ENCODE measurements at places on chromosomes 12 and 14. TPM values are rescaled to one million over a fixed set of nuclear protein-coding genes. Genes with fewer than 3 reads are reported as not detected.

SLC4A8 gene
- 25.3 TPM for total RNA-seq

ANKRD33 gene
- total RNA-seq, result not detected

GUCY2C gene
- total RNA-seq, result under 0.01 TPM

FGD6 gene
- 12.6 TPM for total RNA-seq

NRL gene
- 1.2 TPM for total RNA-seq

GALC gene
- 37.1 TPM for total RNA-seq

ASCL1 gene
- total RNA-seq, result 8.2 TPM

HCAR2 gene
- under 0.01 TPM for total RNA-seq

CLBA1 gene
- total RNA-seq, result 13.0 TPM

RTN1 gene
- 877 TPM for total RNA-seq

PRKAB1 gene
- total RNA-seq, result 15.9 TPM

TAS2R9 gene
- total RNA-seq, result 0.41 TPM

CYP27B1 gene
- not detected for total RNA-seq

CLEC4D gene
- total RNA-seq, result under 0.01 TPM

STON2 gene
- total RNA-seq, result 19.2 TPM

DTX1 gene
- 18.3 TPM for total RNA-seq

ETFRF1 gene
- 29.8 TPM for total RNA-seq

TROAP gene
- total RNA-seq, result 2.9 TPM

GABARAPL1 gene
- 44.8 TPM for total RNA-seq

Measured in frontal cortex (tissue), 4 donors.